ENCODE measurements at places on chromosomes 3 and 15.
A peak's percentile ranks its signal among the peaks of the same experiment; 100 is the strongest.

DNA sequence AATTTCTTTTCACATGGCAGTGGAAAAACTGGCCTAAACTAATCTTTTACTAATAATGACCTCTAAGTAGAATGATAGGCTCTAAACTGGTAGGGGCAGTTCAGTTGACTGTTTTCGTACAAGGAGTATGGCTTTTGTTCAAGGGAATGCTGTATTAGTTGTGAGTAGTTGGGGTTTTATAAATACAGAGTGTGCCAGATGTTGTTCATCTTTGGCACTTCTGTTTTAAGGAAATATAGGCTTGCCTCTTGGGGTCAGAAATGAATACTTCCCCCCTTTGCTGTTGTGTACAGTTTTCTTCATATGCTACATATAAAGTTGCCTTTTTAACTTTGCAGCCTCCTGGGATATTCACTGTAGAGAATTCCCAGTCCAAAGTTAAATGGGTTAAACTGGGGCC lies 181.0 kb upstream of the CGNL1 start:
- DNase-seq = no peak

GRCh38 chr15:43955140-43955539 lies 128.3 kb downstream of the WDR76 start:
- no peak for DNase-seq

DNA sequence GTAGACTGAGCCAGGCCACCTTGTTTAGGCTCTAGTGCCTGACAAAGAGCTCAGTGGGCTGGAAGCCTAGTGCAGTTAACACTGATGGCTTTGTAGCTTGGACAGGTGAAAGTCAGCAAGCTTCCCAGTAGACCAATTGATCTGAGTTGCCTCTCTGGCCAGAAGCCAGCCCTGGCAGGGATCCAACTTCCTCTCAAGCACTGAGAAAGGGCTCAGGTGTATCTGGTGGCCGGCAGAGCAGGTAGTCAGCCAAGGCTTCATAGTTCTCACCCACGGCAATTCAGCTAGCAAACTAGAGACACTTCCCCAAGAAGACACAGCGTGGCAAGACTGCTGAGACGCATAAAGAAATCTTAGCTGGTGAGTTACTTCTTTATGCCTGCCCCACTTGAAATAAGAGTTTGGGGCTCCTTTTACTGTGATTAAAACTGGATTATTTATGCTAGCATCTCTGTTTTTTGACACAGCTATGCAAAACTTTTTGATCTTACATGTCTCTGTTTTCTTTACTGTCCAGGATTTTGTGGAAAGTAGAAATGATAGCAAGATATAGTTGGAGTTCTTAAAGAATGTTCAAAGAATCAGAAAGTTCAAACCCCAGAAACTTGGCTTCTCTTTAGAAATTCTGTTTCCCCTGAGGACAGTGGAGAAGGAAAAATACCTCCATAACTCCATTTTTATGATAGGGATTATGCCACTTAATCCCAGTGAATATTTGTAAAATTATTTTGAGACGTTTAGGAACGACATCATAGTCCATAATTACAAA lies 8.4 kb upstream of the CA12 start:
- peak; percentile 65 for DNase-seq

DNA sequence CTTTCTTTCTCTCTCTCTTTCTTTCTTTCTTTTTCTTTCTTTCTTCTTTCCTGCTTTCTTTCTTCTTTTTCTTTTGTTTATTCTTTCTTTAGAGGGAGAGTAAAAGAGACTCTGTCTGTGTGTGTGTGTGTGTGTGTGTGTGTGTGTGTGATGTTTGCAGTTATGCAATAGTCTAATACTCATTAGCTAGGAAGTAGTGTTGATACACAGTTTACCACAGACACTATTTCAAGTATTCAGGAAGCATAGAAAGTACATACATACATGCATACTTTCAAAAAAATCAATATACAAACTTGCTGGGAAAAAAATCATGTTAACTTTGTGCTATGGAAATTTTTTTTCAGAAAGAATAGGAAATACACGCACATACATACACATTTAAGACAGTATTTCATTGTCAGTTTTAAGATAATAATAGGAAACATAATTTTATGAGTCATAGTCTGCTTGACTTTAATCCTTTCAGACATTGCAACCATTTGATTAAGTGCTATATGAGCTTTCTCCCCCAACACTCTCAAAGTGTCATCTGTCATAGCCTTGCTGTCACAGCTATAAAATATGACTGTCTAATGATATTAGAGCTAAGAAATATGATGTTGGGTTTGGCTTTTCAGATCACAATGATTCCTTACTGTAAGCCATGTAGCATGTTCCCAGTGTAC lies 74.9 kb upstream of the EPHA3 start:
- no peak for DNase-seq

GRCh38 chr3:69409831-69410230 lies 23.9 kb upstream of the FRMD4B start:
- DNase-seq = no peak

DNA sequence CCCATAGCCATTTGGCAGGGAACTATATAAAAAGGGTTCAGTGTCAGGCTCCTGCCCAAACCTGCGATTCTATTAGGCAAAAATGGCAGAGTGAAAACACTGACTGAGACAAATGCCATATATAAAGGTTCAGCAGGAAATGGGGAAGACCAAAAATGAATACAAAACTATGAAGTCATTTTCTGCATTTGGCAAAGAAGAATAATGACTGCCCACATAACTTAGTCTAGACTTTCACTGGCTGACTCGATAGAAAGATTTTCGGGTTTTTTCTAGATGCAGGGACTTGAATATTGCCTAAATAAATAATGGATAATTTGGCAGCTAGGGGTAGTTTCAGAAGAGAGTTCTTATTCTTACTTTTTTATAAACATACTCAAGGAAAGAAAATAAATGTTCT lies 178.0 kb downstream of the TPRG1 start:
- DNase-seq = no peak

DNA sequence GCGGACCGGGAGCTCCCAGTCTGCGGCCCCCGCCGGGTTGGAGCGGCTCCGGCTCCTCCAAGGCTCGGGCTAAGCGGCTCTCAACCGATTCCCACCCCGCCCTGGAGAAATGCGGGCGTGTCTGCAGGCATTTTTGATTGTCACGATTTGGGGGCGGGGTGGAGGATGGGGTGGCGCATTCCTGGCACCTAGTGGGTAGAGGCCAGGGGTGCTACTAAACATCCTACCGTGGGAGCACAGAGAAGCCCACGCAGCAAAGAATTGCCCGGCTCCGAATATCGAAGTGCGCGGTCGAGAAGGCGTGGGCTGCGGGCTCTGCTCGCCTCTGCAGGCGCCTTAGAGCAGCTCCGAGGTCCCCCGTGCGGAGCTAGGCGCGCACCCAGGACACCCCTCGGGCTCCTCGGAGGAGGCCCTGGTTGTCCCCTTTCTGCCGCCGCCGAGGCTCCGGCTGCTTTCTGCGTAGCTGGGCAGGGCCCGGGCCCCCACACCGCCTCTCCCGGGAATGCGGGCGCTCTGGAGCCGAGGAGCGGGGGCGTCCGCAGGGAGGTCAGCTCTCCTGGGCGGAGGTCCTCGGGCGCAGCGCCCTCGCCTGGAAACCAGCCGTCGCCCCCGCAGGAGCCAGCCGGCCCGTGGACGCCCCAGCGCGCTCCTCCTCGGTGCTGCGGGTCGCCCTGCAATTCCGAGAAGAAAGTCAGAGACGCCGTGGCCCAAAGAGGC lies 16.5 kb upstream of the LAMP3 start:
- peak; percentile 71 for DNase-seq

DNA sequence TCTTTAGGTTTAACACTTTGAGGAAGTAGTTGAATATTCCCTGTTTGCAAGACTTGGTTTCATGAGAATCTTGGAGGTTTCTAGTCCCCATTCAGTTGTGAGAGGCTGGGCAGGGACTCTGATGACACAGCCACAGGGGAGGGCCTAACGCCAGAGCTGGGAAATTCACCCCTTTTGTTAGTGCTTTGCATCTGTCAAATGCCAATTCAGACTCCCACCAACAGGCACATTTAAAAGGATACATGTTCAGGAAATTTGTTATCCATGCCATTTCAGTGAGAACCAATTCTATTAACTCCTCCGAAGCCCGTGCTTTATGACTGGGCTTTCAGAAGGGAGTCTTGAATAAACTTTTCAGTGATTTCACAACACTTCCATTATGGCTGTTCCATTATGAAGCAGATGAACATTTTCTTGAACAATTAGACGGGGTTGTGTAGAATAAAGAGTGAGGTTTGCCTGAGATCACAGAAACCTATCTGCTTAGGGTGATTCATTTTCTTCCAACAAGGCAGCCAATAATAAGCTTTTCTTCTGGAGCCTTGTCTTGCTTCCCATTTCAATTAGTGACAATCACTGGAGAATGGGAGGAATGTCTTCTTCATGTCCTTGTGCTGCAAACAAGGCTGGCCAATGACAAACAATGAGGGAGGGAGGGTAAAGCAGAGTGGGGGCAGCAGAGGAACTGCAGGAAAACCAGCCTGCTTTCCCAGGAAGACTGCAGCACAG lies 90.6 kb downstream of the SOX14 start:
- DNase-seq = no peak

GRCh38 chr15:35936284-35936683 lies 390.3 kb upstream of the DPH6 start:
- DNase-seq = no peak

GRCh38 chr3:195247863-195248189 lies 23.1 kb downstream of the XXYLT1 start:
- DNase-seq = no peak

DNA sequence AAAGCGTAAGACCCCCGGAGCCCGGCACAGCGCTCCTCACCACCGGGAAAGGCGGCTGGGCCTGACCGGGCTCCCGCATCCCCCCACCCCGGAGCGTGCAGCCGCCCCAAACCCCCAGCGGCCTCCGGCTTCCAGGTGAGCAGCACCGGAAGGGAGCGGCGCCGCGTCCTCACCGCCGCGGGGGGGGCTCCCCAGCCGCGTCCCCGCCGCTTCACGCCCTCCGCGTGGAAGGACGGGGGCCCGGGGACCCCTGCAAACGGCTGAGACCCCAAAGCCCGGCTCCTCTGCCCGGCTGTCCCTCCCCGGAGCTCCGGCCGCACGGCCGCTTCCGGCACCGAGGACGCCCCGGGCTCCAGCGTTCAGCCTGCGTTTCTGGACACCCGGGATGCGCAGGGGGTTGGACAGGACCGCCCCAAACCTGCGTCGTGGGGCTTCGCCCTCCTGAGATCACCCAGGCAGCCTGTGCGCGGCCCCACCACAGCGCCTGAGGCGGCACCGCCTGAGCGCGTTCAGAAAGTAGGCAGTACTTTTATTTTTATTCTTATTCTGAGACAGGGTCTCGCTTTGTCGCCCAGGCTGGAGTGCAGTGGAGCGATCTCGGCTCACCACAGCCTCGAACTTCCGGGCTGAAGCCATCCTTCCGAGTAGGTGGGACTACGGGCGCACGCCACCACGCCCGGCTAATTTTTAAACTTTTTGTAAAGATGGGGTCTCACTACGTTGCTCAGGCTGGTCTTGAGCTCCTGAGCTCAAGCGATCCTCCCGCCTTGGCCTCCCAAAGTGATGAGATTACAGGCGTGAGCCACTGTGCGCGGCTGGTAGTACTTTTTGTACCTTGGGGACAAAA lies 51.6 kb upstream of the BLM start:
- DNase-seq = peak; percentile 43

DNA sequence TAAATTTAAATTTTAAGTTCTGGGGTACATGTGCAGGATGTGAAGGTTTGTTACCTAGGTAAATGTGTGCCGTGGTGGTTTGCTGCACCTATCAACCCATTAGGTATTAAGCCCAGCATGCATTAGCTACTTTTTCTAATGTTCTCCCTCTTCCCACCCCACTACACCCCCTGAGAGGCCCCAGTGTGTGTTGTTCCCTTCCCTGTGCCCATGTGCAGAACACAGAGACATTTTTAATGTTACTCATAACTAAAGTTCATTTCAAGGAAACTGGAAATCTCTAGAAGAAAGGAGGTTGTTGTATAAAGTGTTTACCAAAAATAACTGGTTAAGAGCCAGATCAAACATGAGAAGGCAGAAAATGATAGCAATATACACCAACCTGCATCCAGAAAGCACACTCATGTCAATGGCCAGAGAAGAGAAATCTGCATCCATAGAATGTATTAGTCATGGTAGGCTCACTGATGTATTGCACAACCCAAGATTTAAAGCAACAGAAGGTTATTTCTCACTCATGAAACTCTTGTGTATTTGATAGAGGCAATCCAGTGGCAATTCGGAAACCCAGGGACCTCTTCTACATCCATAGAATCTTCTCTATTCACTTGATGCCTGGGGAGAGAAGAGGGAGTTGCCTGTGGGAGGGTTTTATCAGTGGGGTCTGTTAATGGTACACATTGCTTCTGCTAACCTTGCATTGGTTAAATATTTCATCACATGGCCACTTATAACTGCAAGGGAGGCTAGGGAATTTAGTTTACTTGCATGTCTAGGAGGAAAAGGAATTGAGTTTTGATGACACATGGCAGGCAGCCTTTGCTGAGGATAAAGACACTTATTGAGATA lies 321.9 kb upstream of the RASGRP1 start:
- DNase-seq = peak; percentile 2

DNA sequence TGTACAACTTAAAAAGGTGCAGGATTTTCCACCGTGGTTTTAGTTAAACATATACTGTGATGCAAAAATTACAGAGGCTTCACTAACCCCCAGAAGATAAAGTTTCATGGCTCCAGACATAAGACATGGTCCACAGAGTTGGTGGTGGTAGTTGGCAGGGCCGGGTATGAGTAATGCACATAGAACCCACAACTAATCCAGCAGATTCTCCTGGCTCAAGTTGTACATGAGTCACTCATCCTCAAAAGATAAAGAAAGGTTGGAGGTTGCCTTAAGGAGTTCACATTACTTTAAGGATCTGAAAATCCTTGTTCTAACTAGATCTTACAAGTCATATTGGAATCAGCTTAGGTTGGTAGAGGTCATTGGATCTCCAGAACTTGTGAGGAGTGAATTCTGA lies 98.3 kb upstream of the ZBTB20 start:
- DNase-seq = no peak

- DNase-seq = peak; percentile 7
These were observed 77.4 kb downstream of the SLTM start for GRCh38 chr15:58856086-58856485.

- DNase-seq = no peak
These were observed 7.0 kb downstream of the ANPEP start for GRCh38 chr15:89807689-89808088.

DNA sequence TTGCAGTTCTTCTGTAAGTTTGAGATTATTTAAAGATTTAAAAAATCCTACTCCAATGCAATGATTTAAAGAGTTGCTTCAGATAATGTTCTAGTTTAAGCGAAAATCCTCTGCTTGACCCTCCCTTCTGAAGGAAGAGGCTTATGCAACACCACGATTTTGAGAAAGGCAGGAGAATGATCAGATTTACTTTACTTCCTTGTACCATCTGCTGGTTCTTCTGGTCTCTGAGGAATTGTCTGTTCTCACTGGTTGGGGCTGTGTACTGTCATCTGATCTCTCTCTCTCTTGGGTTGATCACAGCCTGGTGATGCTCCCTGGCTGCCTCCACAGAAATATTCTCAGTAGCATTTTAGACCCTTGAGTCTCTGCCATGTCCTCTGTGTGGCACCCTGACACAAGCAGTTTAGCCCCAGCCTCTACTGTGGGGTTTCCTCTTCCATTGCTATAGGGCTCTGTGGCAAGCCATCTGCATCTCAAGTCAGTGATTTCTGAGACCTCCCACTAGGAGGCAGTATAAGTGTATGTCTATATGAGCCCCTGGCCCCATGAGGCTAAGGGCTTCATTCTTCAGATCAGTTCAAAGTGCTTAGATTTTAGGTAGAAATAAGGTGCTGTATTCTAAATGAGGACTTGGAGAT lies 50.8 kb upstream of the PLAAT1 start:
- peak; percentile 30 for DNase-seq

GRCh38 chr15:68504681-68505170 lies 72.8 kb upstream of the ITGA11 start:
- DNase-seq = no peak
